Mammary epithelial cell (primary cell): ENCODE measurements at places on chromosomes 2 and 18. TPM values are rescaled to one million over a fixed set of nuclear protein-coding genes. Genes with fewer than 3 reads are reported as not detected.

- DNase-seq: peak; percentile 9
Measured at GRCh38 chr18:45060102-45060501, 379.4 kb downstream of the SETBP1 start.

DNA sequence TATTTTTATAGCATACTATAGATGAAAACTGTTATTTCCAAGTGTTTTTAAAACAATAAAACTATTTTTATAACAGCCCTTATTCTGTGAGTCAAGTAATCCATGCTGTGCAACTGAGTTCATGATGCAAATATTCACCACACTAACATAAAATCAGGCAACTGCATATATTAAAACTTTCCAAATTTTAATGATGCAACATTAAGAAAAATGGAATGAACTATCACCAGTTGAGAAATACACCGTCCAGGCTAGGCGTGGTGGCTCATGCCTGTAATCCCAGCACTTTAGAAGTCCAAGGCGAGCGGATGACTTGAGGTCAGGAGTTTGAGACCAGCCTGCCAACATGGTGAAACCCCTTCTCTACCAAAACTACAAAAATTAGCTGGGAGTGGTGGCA, 114.5 kb downstream of the CDH2 start:
- DNase-seq: no peak

DNA sequence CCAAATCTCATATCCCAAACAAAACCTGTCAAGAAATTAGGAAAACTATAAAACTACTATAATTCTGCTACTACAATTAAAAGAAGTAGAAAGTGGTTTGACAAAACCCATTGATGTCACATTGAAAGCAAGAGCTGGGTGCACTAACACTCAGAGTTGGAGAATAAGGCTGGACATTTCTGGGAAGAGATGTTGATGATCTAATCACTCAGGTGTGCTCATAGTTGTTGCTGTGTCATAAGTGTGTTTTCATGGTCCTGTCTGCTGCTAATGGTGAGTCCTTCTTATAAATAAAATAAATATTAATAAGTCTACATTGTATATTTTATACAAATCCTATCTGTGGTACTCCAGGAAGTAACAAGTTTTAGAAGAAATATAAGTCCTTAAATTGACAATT, 168.2 kb upstream of the LRP1B start:
- peak; percentile 30 for DNase-seq

GRCh38 chr18:29430416-29430815, 1253.5 kb upstream of the CDH2 start:
- DNase-seq: no peak

GRCh38 chr18:76496194-76496890, 1.3 kb upstream of the ZNF516 start:
- DNase-seq: no peak

- no peak for DNase-seq
Measured at GRCh38 chr18:58966704-58967103, 102.0 kb downstream of the ZNF532 start.

- peak; percentile 18 for DNase-seq
Measured at GRCh38 chr2:197001921-197002320, 75.4 kb upstream of the PGAP1 start.

GRCh38 chr2:1132328-1132969, 181.8 kb downstream of the SNTG2 start:
- DNase-seq: no peak

DNA sequence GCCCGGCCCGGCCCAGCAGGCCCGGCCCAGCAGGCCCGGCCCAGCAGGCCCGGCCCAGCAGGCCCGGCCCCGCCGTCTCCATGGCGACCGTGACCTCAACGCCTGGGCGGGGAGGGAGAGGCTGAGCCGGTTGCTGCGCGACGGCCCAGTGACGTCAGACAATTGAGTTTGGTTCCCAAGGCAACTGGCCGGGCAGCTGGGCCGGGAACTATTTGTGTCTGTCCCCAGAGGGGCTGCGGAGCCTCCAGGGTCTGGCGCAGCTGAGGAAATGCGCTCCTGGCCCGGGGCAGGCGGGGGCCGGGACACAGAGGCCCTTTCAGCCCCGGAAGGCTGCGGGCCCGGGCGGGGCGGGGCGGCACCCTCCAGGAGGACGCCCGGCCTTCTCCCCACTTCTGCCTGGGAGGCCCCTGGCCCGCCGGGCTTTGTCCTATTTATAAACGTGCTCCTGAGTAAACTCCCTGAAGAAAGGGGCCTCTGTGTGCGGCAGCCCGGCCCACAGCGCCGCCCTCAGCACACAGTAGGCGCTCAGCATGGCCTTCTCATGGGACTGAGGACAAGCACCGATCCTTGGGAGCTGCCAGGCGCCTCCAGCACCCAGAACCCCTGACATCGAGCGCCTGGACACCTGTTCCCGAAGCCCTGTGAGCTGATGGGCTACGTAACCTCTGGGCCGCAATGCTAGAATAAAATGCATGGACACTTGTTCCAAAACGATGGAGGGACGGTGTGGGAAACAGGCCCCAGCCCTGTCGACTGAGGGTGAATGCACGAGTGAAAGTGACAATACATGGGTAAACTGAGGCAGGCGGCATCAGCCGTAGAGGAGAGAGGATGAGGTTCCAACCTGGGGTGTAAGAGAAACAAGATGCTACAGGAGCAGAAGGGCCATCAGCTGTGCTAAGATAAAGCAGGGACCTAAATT, 12.3 kb downstream of the TEX44 start:
- peak; percentile 94 for DNase-seq

The IL36G gene
- 0.27 and 1.9 TPM in 2 replicates for total RNA-seq

The PARD6G gene
- total RNA-seq: 19.8 and 34.9 TPM in 2 replicates

The SNRPD1 gene
- total RNA-seq: 7.5 TPM

The UGT1A6 gene
- 10.5 TPM for total RNA-seq

The HAAO gene
- not detected in 2 replicates for total RNA-seq
